ENCODE measurements at places on chromosomes 5 and 9.

GRCh38 chr9:136525841-136526499 lies 19.9 kb downstream of the NOTCH1 start:
- no peak for DNase-seq

- DNase-seq: no peak
These were observed 109.2 kb upstream of the EMB start for GRCh38 chr5:50550267-50550666.

DNA sequence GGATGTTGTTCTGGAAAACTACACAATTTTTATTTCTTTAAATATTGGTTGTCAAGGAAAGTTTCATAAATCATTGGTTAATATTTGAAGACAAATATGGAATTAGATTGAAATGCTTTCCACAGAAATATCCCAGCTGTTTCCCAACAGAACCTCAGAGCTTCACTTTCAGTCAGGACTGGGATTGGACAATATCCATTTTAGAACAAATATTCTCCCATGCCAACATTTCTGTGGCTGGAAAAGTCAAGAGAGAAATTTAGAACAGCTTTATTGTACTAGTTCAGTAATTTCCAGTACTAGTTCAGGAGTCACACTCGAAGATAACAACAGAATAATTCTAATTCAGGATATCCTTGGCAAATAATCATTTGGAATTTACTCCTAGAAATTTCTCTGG lies 116.1 kb upstream of the TUT7 start:
- no peak for DNase-seq

- DNase-seq: no peak
These were observed 677.1 kb upstream of the CHD1 start for GRCh38 chr5:99605904-99606303.

- DNase-seq: no peak
These were observed 56.2 kb downstream of the CNTLN start for GRCh38 chr9:17191082-17191481.

- DNase-seq: no peak
These were observed 800 bp upstream of the KCNN2 start for GRCh38 chr5:114360816-114361723.

- no peak for DNase-seq
These were observed 9.6 kb downstream of the SEC61B start for GRCh38 chr9:99231711-99232110.

DNA sequence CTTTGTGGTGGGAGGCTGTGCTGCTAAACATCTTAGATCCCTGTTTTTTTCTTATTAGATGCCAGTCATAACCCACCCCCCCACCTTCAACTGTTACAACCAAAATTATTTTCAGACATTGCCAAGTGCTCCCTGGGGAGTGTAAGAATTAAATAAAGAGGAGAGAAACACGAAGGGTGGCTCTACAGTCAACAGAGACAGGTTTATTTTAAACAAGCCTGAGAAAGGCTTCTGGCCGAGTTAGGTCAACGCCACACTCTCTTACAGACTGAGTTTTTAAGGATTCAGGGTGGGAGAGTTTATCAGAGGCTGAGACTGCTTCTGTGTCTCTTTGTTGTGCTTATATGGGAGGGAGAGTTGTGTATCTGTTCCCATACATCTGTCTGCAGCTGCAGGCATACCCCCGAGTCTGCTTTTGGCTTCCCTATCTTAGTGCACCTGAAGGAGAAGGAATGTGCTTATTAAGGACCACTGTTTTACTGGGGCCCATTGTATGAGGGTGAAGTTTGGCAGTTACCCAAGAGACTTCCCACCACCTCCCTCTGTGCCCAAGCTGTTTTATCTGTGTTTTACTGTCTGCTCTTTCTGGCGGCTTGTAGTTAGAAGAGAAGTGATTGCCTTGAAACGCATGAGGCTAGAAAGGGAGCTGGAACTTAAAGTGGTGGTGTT lies 11.4 kb upstream of the GDA start:
- DNase-seq: no peak

DNA sequence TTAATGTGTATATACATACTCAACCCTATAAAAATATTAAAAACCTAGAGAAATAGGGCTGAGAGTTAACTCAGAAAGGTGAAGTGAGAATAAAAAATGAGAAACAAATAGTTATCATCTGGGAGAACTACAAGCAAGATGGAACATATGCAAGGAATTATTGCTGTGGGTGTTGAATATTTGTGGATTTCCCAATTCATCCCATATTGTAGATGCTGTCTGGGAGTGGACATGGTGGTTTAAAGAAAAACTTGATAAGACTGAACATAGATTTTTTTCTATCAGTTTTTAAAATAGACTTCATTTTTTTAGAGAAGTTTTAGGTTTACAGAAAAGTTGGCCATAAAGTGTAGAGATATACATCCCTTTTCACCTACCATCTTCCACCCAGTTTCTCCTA lies 263.5 kb downstream of the SPATA31D1 start:
- DNase-seq: no peak

- no peak for DNase-seq
These were observed 248.5 kb upstream of the PANK3 start for GRCh38 chr5:168827636-168828035.

DNA sequence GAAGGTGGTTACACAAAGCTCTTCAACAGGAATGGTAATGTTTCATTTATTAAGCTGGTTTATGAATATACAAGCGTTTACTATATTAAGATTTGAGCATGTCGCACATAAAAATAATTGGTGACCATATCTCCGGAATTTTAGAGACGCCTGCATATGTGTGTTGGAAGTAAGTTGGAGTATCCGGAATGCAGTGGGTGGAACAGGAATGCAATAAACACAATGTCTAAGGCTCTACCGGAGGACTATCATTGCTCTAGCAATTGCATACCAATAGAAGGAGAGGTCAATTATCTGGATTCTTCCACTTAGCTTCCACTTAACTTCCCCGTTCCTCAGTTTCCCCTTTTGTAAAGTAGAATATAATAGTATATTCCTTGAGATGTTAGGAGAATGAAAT lies 1.1 kb upstream of the CEP78 start:
- no peak for DNase-seq

DNA sequence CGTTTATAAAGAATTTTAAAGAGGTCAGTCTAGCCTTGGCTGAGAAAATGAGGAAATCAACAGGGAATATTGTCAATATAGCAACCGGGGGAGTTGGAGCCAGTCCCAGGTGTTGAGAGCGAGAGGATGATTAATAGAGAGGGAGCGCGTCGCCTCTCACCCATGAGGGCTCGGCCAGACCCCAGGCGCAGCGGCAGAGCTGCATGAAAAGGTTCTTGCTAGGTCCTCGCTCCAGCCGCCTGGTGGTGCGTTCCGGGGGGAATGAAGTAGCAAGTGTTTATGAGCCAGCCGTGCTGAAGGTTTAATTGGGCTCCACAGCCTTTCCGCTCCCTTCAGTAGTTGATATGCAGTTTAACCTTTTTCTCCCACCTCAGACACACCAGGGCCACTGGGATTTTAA lies 167.3 kb upstream of the IRX1 start:
- DNase-seq: no peak

DNA sequence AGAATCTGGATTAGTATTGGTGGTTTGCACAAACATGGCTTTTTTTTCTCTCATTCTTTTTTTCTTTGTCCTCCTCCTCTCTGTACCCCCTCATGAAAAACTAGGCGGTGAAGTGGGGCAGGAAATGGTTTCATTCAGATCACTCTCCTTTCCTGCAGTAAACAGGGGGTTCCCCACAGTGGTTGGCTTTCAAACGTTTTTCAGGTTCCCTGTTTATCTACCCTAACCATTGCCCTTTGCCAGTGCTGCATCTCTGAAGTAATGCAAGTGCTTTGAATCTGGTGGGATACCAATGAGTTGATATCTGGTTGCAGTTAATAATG lies 29.8 kb downstream of the NR4A3 start:
- peak; percentile 29 for DNase-seq

GRCh38 chr5:137724251-137724650 lies 11.6 kb downstream of the KLHL3 start:
- no peak for DNase-seq
